Forelimb muscle (tissue), 1 donor: ENCODE measurements at places on chromosomes 5 and 9. TPM values are rescaled to one million over a fixed set of nuclear protein-coding genes. Genes with fewer than 3 reads are reported as not detected.

- DNase-seq = no peak
These were observed 4.5 kb downstream of the UBE2D2 start for GRCh38 chr5:139565411-139566305.

DNA sequence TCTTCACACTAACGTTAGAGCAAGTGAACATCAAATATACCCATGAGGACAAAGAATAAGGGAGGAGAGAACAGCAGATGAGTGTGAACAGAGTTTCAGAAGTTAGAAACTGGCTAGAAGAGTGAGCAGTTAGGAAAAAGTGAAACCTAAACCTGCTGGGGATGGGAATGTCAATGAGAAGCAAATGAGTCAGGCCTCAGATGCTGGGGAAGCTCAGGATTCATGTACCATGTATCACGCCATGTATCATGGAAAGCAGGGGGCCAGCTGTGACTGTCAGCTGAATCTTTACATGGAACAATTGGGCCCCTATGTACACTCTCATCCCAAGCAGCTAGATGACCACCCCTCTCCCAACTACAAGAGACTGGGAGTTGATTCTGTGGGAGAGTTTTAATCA is 16.2 kb downstream of the GDF9 start:
- no peak for DNase-seq

- DNase-seq = no peak
These were observed 139.5 kb downstream of the BARX1 start for GRCh38 chr9:93815677-93816076.

- no peak for DNase-seq
These were observed 161.4 kb downstream of the PIK3R1 start for GRCh38 chr5:68376935-68377334.

GRCh38 chr5:66652818-66653217 is 56.6 kb downstream of the MAST4 start:
- no peak for DNase-seq

- no peak for DNase-seq
These were observed 273.1 kb downstream of the ACTL7B start for GRCh38 chr9:108582726-108583125.

DNA sequence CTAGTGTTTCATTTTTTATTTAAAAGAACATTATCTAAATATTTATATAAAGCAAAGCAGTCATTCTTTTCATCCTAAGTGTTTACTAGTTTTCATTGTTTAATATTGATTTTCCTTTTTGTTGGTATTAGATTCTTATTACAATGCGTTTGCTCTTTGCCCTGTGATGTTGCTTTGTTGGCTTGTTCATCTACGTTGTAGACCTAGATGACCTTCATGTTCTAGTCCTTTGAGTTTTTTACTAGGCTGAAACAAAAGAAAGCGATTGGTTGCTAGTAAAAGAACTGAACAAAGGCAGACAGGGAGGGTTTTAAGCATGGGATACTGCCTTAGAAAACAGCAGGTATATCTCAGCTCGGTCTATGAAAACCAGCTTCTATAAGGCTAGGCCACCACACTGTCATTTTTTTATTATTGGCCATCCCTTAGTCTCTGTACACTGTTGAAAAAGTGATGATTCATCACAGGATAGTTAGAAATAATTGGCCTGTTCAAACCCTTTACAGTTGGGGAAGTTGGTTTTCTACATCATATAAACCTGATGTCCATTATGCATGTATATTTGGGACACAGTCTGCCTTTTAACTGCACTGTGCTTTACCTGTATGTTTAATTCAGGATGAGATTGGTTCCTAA is 119.0 kb downstream of the ZCCHC7 start:
- DNase-seq = no peak

- DNase-seq = no peak
These were observed 85.4 kb downstream of the PDE8B start for GRCh38 chr5:77295863-77296378.

The BTNL3 gene
- polyA plus RNA-seq = not detected

The SMU1 gene
- polyA plus RNA-seq = 16.3 TPM

The TBC1D9B gene
- 54.8 TPM for polyA plus RNA-seq
